ENCODE measurements at places on chromosomes 3 and 15. TPM values are rescaled to one million over a fixed set of nuclear protein-coding genes. Genes with fewer than 3 reads are reported as not detected.

Gene SKOR1
- 0.09 TPM for total RNA-seq

Gene CYP8B1
- not detected for total RNA-seq

Gene TGM4
- not detected for total RNA-seq

Gene EPHA3
- total RNA-seq: 0.76 TPM

Gene CHST13
- not detected for total RNA-seq

Gene TEX9
- total RNA-seq: 4.6 TPM

Gene PRR23A
- total RNA-seq: not detected

Gene CLDN1
- 32.3 TPM for total RNA-seq

Gene FOXB1
- not detected for total RNA-seq

Gene GP5
- total RNA-seq: not detected

Gene KBTBD12
- 1.2 TPM for total RNA-seq

Gene SSR3
- 144 TPM for total RNA-seq

Gene TGM5
- total RNA-seq: not detected

Gene NRROS
- 1.8 TPM for total RNA-seq

Gene PATL2
- total RNA-seq: 0.46 TPM

Gene CELSR3
- 0.51 TPM for total RNA-seq

Gene PRICKLE2
- 13.9 TPM for total RNA-seq

Gene PAQR5
- 7.2 TPM for total RNA-seq

Gene MKRN3
- not detected for total RNA-seq

Gene TMEM202
- total RNA-seq: not detected

Gene FYCO1
- total RNA-seq: 17.3 TPM

Gene HIGD2B
- not detected for total RNA-seq

Gene CCR2
- 0.81 TPM for total RNA-seq

Gene FAM227B
- total RNA-seq: 3.7 TPM

Gene GP9
- total RNA-seq: not detected

Gene DZIP1L
- 10.7 TPM for total RNA-seq

Gene LCMT2
- total RNA-seq: 3.7 TPM

Gene ACTR8
- total RNA-seq: 9.5 TPM

Gene BNC1
- total RNA-seq: not detected

Gene VWA5B2
- total RNA-seq: 7.9 TPM

Gene CALML4
- total RNA-seq: 4.1 TPM

All from pancreas (tissue), 10 donors.